ENCODE measurements at places on chromosomes 3 and 15. TPM values are rescaled to one million over a fixed set of nuclear protein-coding genes. Genes with fewer than 3 reads are reported as not detected.

ZNF80 gene
- total RNA-seq, result not detected

DNA sequence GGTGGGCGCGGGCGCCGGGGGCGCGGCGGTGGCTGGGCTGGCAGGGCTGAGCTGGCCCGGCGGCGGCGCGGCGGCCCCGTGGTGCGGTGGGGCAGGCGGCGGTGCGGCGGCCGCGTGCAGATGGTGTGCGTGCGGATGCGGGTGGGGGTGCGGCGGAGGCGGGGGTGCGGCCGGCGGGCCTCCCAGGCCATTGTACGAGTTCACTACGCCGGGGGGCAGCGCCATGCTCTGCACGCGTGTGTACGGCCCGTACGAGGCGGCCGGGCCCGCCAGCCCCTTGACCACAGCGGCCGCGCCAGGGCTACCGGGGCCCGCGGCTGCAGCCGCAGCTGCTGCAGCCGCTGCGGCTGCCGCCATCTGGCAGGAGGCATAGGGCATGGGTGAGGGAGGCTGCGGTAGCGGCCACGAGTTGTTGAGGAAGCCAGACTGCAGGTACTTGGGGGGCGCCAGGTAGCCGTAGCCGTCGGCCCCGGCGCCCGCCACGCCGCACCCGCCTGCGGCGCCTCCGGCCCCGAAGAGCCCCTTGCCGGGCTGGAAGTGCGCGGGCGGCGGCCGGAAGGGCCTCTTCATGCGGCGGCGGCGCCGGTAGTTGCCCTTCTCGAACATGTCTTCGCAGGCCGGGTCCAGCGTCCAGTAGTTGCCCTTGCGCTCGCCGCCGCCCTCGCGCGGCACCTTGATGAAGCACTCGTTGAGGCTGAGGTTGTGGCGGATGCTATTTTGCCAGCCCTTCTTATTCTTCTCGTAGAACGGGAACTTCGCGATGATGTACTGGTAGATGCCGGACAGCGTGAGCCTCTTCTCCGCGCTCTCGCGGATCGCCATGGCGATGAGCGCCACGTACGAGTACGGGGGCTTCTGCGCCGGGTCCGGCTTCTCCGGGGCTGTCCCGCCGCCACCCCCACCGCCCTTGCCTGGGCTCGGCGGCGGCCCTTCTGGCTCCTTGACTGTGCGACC lies 951 bp downstream of the FOXL2 start:
- H3K4me3 ChIP-seq, result peak overlapping the region; percentile 75
- no peak for DNase-seq
- H3K27ac ChIP-seq, result peak overlapping the region; percentile 90
- H3K4me1 ChIP-seq, result peaks cover 18% of the 10 kb centered on the region
- no peaks in the 10 kb centered on the region for H3K27me3 ChIP-seq

DNA sequence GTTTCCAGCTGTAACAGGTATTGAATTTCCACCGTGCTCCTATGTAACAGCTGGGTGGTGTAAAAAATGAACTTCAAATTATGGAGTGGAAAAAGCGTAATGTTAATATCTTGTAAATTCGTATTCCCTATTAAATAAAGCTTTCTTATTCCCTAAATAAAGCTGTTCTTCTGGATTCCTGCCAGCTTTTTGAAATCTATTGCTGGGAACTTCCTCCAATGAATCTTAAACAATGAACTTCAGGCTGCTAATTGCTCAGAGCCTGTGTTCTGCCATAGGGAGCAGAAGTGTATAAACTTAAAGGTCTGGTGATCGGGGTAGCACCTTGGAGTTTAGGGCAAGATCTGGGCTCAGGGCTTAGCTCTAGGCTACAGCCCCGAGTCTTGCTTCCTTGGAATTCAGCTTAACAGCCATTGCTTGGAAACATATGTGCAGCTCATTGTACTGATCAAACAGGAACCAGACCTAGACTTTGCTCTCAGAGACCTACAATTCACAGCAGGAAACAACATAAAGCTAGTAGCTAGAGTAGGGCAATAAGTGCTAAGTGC lies 1.4 kb downstream of the ARL14 start:
- no peak for DNase-seq
- no peaks in the 10 kb centered on the region for H3K36me3 ChIP-seq
- no peaks in the 10 kb centered on the region for H3K27me3 ChIP-seq

- no peaks in the 10 kb centered on the region for H3K27me3 ChIP-seq
- no peak overlapping the region for H3K4me3 ChIP-seq
- no peak overlapping the region for H3K27ac ChIP-seq
- no peaks in the 10 kb centered on the region for H3K36me3 ChIP-seq
- H3K4me1 ChIP-seq, result no peaks in the 10 kb centered on the region
Observed at GRCh38 chr15:29690765-29691475, 131.3 kb downstream of the TJP1 start.

SPG21 gene
- total RNA-seq, result 78.0 TPM

CHRM5 gene
- not detected for total RNA-seq

GOLGA6B gene
- total RNA-seq, result not detected

DNA sequence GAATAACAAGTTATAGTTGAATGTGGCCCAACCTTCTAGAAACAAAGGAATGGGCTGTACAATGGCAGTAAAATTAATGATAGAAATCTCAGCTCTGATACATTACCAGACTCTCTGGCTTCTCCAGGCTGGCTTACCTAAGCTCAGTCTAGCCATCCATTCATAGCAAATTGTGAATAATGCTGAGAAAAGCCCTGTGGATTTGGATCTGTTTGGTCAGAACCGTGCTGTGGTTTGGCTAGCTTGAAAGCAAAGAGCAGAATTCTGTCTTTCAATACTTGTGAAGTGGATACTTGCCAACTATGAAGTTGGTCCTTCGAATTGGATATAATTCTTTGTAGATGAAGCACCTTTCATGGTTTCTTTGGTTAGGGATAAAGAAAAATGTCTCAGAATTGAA lies 199.1 kb downstream of the EPHA3 start:
- H3K27me3 ChIP-seq, result no peaks in the 10 kb centered on the region
- no peak for DNase-seq
- H3K36me3 ChIP-seq, result no peaks in the 10 kb centered on the region
- no peak overlapping the region for H3K4me3 ChIP-seq
- no peak overlapping the region for H3K27ac ChIP-seq

TMEM45A gene
- 15.4 TPM for total RNA-seq

DNA sequence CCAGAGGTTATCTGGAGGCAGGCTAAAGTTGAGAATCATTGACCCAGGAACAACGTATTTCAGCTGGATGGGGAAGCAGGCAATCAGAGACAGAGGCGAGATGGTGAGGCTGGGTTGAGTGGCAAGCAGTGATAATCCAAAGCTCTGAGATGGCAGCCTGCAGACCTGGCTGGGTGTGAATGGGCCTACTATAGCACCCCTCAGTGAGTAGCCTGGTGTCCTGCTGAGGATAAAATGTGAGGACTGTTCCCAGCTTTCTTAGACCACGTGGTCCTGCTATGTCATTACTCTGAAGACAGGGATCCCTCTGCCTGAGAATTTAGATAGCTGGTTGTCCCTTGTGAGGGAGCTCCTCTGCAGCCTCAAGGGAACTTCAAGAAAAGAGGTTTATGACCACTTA lies 141.5 kb downstream of the ARPP21 start:
- H3K36me3 ChIP-seq, result no peaks in the 10 kb centered on the region
- H3K27ac ChIP-seq, result no peak overlapping the region
- no peaks in the 10 kb centered on the region for H3K27me3 ChIP-seq
- DNase-seq, result no peak

- H3K36me3 ChIP-seq, result no peaks in the 10 kb centered on the region
- H3K4me3 ChIP-seq, result no peak overlapping the region
- H3K27ac ChIP-seq, result no peak overlapping the region
- DNase-seq, result no peak
Observed at GRCh38 chr3:101643009-101643844, 33.7 kb downstream of the ZBTB11 start.

DNA sequence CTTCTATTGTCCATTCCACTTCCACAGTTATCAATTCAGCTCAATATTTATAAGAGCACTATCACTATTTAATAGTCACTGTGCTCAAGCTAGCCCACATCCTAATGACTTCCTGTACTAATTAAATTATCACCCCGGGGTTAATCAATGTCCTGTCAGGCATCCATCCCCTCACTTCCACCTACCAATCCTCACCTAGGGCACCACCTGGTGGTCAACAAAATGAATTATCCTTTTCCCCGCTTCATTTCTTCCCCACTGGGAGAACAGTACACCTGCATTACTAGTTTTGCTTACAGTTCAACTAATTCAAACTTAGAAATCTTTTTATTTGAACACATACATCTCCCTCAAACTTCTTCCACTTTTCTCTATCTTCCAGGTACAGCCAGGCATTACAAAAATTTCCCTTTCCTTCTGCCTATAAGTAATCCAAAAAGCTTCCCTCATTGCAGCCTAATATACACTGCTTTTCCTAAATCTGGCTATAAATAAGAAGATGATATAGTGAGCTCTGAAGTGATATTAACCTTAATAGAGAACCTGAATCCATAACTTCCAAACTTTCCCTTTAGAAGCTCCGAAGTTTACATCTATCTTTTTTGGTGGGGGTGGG lies 68.5 kb downstream of the TMCC1 start:
- no peaks in the 10 kb centered on the region for H3K4me1 ChIP-seq
- no peaks in the 10 kb centered on the region for H3K36me3 ChIP-seq
- no peak for DNase-seq
- H3K27me3 ChIP-seq, result no peaks in the 10 kb centered on the region
- no peak overlapping the region for H3K4me3 ChIP-seq

- H3K4me1 ChIP-seq, result no peaks in the 10 kb centered on the region
- no peaks in the 10 kb centered on the region for H3K27me3 ChIP-seq
- DNase-seq, result no peak
- no peak overlapping the region for H3K27ac ChIP-seq
Observed at GRCh38 chr15:52164631-52165265, 26.4 kb downstream of the GNB5 start.

IDH3A gene
- 78.7 TPM for total RNA-seq

DNA sequence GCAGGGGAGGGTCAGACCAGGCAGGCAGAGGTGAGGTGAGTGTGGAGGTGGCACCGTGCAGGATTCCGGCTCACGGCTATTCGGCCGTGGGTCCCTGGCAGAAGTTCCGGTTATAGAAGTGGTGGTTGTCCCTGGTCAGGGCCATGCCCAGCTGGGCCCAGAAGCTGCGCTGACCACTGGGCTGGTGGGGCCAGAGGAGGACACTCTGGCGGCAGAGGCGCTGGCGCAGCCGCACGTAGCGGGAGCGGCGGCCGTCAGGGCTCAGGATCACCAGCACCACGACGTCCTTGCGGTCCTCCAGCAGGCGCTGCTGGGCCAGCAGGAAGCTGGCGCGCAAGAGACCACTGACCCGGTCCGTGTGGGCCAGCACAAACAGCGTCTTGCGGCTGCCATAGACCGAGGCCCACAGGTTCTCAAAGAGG lies 4.3 kb downstream of the TLR9 start:
- no peak for DNase-seq
- H3K36me3 ChIP-seq, result no peaks in the 10 kb centered on the region
- H3K27ac ChIP-seq, result no peak overlapping the region
- H3K4me1 ChIP-seq, result peaks cover 4% of the 10 kb centered on the region
- no peak overlapping the region for H3K4me3 ChIP-seq

- H3K27ac ChIP-seq, result no peak overlapping the region
- no peak overlapping the region for H3K4me3 ChIP-seq
- no peaks in the 10 kb centered on the region for H3K27me3 ChIP-seq
- H3K4me1 ChIP-seq, result no peaks in the 10 kb centered on the region
Observed at GRCh38 chr15:75596703-75597345, 17.7 kb upstream of the PTPN9 start.

DNA sequence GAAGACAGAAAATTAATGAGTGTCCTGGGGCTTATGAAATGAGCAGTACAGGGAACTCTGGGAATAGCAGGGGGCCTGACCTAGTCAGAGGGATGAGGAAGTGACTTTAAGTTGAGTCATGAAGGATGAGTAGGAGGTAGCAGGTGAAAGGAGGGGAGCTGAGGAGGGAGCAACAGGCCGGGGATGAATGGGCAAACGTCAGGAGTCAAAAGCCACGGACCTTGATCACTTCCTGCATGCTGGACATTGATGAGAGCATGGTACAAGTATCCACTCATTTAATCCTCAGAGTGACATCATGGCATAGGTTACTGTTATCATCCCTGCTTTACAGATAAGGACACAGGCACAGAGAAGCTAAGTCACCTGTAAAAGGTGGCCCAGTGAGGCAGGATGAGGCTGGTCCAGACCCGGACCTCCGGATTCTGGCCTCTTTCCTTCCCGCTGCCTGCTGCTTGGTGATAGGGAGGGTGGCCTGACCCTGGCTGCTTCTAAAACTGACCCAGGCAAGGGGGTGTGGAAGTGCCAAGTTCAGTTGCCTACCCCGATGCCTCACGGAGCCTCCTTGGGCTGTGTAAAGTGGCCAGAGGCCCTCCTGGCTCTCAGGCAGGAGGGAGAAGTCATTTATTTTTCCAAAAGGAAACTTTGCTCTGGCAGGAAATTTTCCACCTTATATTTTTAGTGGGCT lies 7.6 kb downstream of the CORO2B start:
- no peak overlapping the region for H3K4me3 ChIP-seq
- peak; percentile 55 for DNase-seq

ECE2 gene
- not detected for total RNA-seq

TRPC1 gene
- 20.5 TPM for total RNA-seq

DNA sequence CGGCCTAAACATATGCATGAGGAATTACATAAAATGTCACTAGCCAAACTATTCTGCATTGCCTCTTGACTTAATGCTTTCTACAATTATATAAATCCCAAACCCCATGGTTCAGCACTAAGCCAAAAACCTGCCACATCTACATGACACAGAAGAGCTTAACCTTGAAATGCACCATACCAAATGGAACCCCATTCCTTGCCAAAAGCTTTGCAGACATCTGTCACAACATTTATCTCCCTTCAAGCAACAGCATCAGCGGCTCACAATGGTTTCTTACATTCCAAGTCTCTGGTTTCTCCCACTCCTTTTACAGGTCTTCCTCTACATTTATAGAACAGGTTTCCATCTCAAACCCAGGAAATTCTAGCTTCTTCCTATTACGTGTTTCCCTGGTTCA lies 58.4 kb upstream of the GYG1 start:
- H3K4me1 ChIP-seq, result no peaks in the 10 kb centered on the region
- no peak for DNase-seq
- H3K4me3 ChIP-seq, result no peak overlapping the region
- no peaks in the 10 kb centered on the region for H3K27me3 ChIP-seq
- H3K27ac ChIP-seq, result peak overlapping the region; percentile 27

GRCh38 chr3:196210673-196211556 lies at the start of gene ZDHHC19:
ZDHHC19 (minus strand) TSS chr3:196211400; CDS start chr3:196211315, 85 bp downstream.
- H3K27me3 ChIP-seq, result peaks cover 7% of the 10 kb centered on the region
- H3K27ac ChIP-seq, result no peak within 1 kb of the TSS
- no peak within 1 kb of the TSS for H3K4me3 ChIP-seq

DNA sequence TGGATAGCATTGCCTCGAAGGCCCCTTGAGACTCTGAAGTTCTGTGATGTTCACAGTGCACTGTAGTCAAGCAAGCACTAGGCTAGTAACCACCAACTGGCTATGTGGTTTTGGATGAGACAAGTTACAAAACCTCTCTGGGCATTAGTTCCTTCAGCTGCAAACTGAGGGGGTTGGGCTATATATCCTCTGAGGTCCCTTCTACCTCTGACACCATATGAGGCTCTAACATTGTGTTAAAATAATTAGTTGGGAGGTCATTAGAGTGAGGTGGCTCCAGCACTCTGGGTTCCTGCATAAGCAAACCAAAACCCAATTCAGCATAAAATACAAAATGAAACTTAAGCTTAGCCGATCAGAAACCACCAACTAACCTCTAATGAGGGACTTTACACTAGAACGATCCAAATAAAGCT lies 209.5 kb upstream of the LRRN1 start:
- no peaks in the 10 kb centered on the region for H3K4me1 ChIP-seq
- no peak for DNase-seq
- H3K36me3 ChIP-seq, result no peaks in the 10 kb centered on the region
- no peak overlapping the region for H3K27ac ChIP-seq
- no peak overlapping the region for H3K4me3 ChIP-seq
- no peaks in the 10 kb centered on the region for H3K27me3 ChIP-seq

- no peaks in the 10 kb centered on the region for H3K27me3 ChIP-seq
- H3K36me3 ChIP-seq, result no peaks in the 10 kb centered on the region
- H3K27ac ChIP-seq, result peak overlapping the region; percentile 81
- H3K4me1 ChIP-seq, result no peaks in the 10 kb centered on the region
- no peak overlapping the region for H3K4me3 ChIP-seq
Observed at GRCh38 chr15:60751985-60752952, 273.3 kb upstream of the ICE2 start.
